ENCODE measurements at places on chromosomes 7 and 10.

DNA sequence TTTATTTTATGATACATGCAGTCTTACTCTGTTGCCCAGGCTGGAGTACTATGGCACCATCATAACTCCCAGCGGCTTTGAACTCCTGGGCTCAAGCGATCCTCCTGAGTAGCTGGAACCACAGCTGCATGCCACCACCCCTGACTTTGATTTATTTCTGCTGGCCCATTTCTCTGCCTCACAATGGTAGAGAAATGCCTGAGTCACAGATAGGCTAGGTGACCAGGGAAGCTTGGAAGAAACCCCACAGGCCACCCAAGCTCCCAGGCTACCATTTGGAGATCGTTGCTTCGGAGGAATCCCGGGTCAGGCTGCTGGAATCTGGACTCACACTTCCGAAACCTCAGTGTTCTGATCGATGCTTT is 17.4 kb upstream of the BAIAP2L1 start:
- no peak for DNase-seq

DNA sequence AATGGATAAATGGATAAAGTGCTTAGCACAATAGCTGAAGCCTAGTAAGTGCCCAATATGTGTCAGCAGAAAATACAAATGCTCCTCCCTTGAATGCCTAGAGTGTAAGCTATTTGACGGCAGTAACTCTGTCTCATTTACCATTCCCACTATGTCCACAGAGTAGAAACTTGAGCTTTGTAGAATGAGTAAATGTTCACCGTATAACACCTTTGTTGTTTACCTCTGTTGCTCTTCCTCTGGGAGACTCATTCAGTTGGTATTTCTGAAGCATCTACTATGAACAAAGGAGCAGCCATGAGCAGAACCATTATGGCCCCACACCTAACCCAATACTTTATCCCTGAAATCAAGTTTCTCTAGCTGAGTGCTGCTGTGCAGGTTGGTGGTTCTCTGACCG is 8.4 kb upstream of the SLC16A12 start:
- DNase-seq = no peak

DNA sequence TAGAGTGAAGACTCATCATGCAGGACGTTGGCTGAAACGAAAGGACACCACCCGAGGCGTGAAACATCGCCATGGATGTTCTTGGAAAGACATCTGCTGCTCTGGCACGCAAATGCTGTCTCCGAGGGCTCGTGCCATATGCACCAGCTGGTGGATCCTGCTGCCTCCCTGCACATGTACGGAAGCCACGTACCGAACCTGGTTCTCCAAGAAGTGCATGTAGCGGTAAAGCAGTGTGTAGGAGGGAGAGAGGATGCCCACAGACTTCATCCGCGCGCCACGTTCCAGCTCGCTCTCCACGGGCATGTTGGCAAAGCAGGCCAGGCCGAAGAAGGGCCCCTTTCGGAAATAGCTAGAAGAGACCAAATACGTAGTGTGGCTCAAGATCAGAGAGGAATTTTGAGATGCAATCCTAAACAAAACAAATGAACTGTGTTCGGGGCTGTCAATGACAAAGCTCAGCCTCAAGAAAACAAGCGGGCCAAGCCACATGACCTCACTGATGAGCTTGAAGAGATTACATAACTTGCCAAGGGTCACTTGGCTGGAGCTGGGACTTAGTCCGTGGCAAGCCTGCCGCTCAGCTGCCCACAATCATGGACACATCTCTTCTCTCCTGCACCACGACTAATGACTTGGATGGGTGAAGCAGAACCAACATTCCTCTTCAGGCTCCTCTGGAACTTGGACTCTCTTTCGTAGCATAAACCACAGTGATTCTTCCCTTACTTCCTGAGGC is 16.5 kb downstream of the DENND11 start:
- DNase-seq = peak; percentile 37

- DNase-seq = no peak
These were observed 71.9 kb downstream of the PROSER2 start for GRCh38 chr10:11895108-11895466.

GRCh38 chr7:73382934-73383503 is 50.6 kb upstream of the FZD9 start:
- DNase-seq = no peak

DNA sequence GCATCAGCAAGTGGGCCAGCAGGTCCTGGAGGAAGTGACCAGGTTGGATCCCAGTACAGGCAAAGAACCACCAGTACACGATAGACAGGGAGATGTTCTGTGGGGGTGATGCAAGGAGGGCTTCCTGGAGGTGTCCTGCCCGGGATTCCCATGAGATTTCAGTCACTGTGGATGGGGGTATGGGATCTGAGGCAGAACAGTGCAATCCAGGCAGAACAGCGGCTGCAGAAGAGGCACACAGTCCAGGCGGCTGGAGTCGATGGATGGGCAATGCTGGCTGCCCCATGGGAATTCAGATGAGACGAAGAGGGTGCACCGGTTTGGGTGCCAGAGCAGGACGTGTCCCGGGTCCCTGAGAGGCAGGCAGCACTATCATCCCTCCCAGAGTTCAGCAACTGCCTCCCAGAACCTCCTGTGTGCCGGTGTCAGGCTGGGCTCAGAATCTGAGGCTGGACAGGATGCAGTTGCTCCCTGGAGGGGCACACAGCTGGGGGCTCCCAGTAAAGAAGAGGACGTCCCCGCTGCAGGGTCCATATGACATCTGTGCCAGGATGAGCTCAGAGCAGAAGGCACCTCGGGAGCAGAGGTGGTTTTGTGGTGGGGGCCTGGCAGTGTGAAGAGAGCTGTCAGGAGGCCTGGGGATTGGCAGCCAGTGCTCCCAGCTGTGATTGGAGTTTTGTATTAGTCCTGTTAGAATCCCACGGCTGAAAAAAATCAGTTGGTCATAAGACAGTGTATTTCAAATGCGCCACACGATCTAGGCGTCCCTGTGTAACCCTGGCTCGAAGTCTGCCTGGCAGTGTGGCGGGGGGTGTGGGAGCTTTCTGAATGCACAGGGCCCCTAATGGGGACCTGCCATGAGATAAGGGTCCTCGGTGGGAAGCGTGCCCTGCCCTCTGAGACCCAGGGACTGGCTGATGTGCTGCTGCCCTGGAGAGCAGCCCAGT is 3.2 kb downstream of the KNDC1 start:
- DNase-seq = no peak

GRCh38 chr7:8433477-8434289 is at the start of gene NXPH1:
Gene NXPH1 (plus strand): TSS chr7:8433609.
- DNase-seq = no peak

Measured in epithelial cell of proximal tubule (primary cell).